ENCODE measurements at places on chromosomes 7 and 10.
A peak's percentile ranks its signal among the peaks of the same experiment; 100 is the strongest.

- H3K36me3 ChIP-seq, result peaks cover 6% of the 10 kb centered on the region
- peak overlapping the region; percentile 45 for H3K27ac ChIP-seq
- no peaks in the 10 kb centered on the region for H3K27me3 ChIP-seq
- no peaks in the 10 kb centered on the region for H3K4me1 ChIP-seq
- no peak overlapping the region for H3K4me3 ChIP-seq
Observed at GRCh38 chr10:29482591-29483431, 152.0 kb downstream of the SVIL start.

DNA sequence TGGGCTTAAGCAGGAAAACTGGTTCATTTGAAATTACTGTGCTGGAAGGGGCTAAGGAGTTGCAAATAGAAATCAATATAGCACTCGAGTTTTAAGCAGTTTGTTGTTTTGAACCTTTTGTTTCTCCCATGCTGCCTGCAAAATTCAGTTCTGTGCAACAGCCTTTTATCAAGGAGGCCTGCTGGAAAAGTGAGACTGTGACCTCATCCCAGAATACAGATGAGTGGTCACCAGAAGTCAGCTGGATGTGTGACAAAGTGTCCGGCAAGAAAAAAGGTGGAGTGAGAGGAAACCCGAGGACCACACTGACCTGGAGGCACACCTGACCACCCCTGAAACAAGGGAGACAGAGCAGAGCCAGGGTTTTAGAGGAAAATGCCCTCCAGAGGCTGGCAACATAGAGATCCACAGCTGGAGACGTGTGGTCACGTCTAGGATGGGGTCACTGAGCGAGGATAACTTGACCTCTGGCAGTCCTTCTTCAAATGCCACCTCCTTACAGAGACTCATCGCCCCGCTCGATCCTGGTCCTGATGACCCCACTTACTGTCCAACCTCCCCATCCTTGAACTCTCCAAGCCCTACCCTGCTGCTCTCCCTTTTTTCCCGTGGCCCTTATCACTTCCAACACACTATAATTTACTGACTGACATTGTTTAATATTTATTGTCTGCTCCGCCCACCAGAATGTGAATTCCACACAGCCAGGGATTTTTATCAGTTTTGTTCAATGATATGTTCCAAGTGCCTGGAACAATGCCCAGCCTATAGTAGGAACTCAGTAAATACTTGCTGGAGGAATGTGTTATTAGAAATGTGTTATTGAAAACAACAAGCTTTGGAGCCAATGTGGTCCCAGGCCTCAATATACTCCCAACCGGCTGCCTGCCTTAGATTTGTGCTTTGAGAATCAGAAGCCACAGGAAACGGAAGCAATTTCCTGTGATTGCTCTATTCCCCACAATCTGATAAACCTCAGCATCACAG, 243.8 kb downstream of the GLI3 start:
- H3K27me3 ChIP-seq, result no peaks in the 10 kb centered on the region
- H3K27ac ChIP-seq, result no peak overlapping the region
- H3K36me3 ChIP-seq, result no peaks in the 10 kb centered on the region
- no peaks in the 10 kb centered on the region for H3K4me1 ChIP-seq

DNA sequence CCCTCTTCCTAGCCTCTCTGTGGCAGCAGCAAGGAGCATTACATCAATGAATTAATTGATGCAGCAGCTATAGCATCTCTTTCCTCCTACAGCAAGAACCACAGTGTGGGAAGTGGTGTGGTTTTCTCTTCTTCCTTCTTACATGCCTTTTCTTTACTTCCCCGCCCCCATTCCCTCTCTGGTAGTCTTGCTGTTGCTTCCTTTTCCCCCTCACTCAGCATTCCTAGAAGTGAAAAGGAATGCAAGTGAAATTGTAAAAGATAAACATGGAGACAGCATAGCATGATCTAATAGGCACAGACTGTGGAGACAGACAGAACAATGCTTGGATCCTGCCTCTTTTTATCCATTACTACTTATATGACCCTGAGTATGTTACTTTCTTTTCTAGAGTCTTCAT, 370.5 kb upstream of the BMPER start:
- no peak overlapping the region for H3K4me3 ChIP-seq
- H3K36me3 ChIP-seq, result no peaks in the 10 kb centered on the region

DNA sequence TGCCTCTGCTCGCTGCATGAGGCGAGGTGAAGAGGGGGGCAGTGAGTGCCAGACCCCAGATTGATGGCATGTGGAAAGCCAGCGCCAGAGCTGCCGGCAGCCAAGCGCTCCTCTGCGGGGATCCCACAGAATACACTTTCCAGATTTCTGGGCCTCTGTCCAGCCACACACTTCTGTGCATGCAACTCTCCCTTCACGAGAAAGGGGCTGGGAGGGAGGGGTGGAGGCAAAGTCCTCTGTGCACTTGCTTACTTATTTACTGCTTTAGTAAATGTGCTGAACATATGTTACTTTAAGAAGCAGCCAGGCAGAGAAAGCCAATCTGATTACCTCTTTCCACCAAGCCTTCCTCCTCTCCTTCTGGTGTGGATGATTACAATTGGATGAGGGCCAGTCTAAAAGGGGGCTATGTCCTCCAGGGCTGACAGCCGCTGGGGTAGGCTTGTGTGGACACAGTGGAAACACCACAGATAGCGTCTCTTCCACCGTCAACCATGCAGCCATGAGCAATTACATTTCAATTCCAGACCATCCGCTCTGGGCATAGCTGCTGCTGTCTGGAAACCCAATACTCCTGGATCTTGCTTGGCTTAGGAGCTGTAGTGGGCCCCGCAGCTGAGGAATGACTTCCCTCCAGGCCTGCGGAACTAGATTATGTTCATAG, 322.8 kb upstream of the ANKRD30A start:
- DNase-seq, result no peak
- no peaks in the 10 kb centered on the region for H3K36me3 ChIP-seq
- no peak overlapping the region for H3K4me3 ChIP-seq
- H3K4me1 ChIP-seq, result no peaks in the 10 kb centered on the region
- no peak overlapping the region for H3K27ac ChIP-seq
- H3K27me3 ChIP-seq, result no peaks in the 10 kb centered on the region

GRCh38 chr10:69090685-69091084, 2.8 kb downstream of the SRGN start:
- no peak for DNase-seq
- H3K4me1 ChIP-seq, result no peaks in the 10 kb centered on the region
- H3K27me3 ChIP-seq, result no peaks in the 10 kb centered on the region
- H3K36me3 ChIP-seq, result no peaks in the 10 kb centered on the region

- H3K27ac ChIP-seq, result no peak overlapping the region
- H3K36me3 ChIP-seq, result no peaks in the 10 kb centered on the region
- no peaks in the 10 kb centered on the region for H3K27me3 ChIP-seq
- no peak for DNase-seq
- no peak overlapping the region for H3K4me3 ChIP-seq
Observed at GRCh38 chr10:21720090-21720489, 186.1 kb downstream of the MLLT10 start.

DNA sequence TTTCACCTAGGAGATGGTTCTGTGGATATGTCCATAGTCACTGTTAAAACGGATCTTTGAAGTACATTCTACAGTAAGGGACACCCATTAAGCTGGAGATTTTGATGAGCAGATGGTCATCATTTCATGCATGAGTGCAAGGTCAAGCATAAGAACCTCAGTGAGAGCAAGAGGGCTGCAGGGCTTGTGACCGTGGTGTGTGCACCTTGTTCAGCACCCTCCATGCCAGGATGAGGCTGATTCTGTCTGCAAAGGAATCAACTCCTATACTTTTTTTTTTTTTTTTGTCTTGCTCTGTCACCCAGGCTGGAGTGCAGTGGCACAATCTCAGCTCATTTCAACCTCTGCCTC, 17.6 kb downstream of the PDSS1 start:
- H3K27me3 ChIP-seq, result no peaks in the 10 kb centered on the region
- no peak for DNase-seq
- H3K4me1 ChIP-seq, result peaks cover 15% of the 10 kb centered on the region
- H3K36me3 ChIP-seq, result peaks cover 4% of the 10 kb centered on the region

- no peak overlapping the region for H3K4me3 ChIP-seq
- H3K36me3 ChIP-seq, result no peaks in the 10 kb centered on the region
- H3K4me1 ChIP-seq, result peaks cover 5% of the 10 kb centered on the region
Observed at GRCh38 chr7:135111379-135111778, 36.5 kb upstream of the TMEM140 start.

- no peak overlapping the region for H3K27ac ChIP-seq
- no peak overlapping the region for H3K4me3 ChIP-seq
- peaks cover 9% of the 10 kb centered on the region for H3K4me1 ChIP-seq
Observed at GRCh38 chr10:72809006-72809405, 84.5 kb upstream of the OIT3 start.

- no peaks in the 10 kb centered on the region for H3K36me3 ChIP-seq
- H3K4me1 ChIP-seq, result peaks cover 12% of the 10 kb centered on the region
- H3K27ac ChIP-seq, result peak overlapping the region; percentile 51
- no peak overlapping the region for H3K4me3 ChIP-seq
Observed at GRCh38 chr7:158706273-158706704, 1.7 kb upstream of the NCAPG2 start.

DNA sequence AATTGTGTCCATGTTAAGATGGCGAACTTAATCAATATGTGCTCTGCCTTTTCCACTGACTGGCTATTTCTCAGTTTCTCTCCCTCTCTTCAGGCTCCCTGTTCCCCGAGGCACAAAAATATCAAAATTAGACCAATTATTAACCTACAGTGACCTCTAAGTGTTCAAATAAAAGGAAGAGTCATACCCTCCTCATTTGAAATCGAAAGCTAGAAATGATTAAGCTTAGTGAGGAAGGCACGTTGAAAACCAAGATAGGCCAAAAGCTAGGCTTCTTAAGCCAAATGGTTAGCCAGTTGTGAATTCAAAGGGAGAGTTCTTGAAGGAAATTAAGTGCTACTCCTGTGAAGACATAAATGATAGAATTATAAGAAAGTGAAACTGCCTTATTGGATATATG, 81.1 kb upstream of the MBL2 start:
- no peaks in the 10 kb centered on the region for H3K4me1 ChIP-seq
- H3K36me3 ChIP-seq, result no peaks in the 10 kb centered on the region
- H3K4me3 ChIP-seq, result no peak overlapping the region
- no peaks in the 10 kb centered on the region for H3K27me3 ChIP-seq
- no peak overlapping the region for H3K27ac ChIP-seq
- DNase-seq, result no peak

DNA sequence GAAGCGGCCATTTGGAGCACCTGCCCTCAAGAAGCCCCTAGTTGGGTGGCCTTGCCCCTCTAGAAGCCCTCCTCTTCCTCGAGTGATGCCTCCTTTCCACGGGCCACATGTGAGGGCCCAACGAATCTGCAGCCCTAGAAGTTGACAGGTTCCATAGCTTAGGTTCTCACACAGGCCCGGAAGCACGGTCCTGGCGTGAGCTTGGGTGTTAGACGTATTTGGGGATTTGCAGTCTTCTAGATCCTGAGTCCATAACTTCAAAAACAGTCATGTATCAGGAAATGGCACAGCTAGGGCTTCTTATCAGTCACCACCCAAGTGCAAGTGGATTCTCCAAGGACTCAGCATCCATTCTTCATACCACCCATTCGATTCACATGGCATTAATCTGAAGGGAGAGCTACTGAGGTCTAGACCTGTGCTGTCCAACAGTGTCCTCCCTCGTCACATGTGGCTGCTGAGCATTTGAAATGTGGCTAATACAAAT, 477 bp upstream of the FBXW4 start:
- H3K27ac ChIP-seq, result peak overlapping the region; percentile 99
- peaks cover 13% of the 10 kb centered on the region for H3K4me1 ChIP-seq
- H3K36me3 ChIP-seq, result no peaks in the 10 kb centered on the region

GRCh38 chr7:30301751-30302150, 17.4 kb downstream of the ZNRF2 start:
- H3K27me3 ChIP-seq, result no peaks in the 10 kb centered on the region
- H3K36me3 ChIP-seq, result no peaks in the 10 kb centered on the region
- H3K27ac ChIP-seq, result no peak overlapping the region
- no peak for DNase-seq
- H3K4me3 ChIP-seq, result no peak overlapping the region

- H3K27me3 ChIP-seq, result no peaks in the 10 kb centered on the region
- H3K27ac ChIP-seq, result no peak overlapping the region
- H3K4me3 ChIP-seq, result no peak overlapping the region
- no peak for DNase-seq
- peaks cover 7% of the 10 kb centered on the region for H3K4me1 ChIP-seq
- no peaks in the 10 kb centered on the region for H3K36me3 ChIP-seq
Observed at GRCh38 chr7:107718456-107719193, 25.3 kb upstream of the CBLL1 start.

DNA sequence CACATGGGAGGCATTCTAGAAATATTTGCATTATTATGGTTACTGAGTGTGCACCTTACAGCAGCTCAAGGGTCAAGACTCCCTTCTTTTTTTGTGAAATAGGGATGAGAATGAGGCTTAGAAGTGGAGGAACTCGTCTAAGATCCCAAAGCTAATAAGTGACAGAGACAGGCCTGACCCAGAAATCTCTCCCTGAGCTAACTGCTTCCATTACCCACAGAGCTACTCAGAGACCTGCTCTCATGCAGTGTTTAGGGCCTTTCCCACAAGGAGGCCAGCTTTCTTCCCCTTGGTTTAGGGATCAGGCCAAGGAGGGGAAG, 301.7 kb downstream of the RPS24 start:
- no peaks in the 10 kb centered on the region for H3K27me3 ChIP-seq
- H3K36me3 ChIP-seq, result no peaks in the 10 kb centered on the region
- no peak for DNase-seq

DNA sequence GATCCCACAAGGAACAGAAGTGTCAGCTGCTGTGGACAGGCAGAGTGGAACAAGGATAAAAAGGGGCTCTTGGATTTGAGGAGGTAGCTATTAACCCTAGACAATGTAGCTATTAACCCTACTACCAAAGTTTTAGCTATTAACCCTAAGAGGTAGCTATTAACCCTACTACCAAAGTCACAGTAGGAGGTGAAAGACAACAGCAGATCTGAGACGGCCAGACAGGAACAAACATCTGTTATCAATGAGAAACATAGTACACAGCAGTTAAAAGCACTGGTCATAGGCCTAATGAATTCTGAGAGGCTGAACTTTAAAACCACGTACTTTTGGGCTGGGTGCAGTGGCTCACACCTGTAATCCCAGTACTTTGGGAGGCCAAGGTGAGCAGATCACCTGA, 11.9 kb downstream of the ERCC6 start:
- H3K4me3 ChIP-seq, result no peak overlapping the region
- H3K27ac ChIP-seq, result no peak overlapping the region

DNA sequence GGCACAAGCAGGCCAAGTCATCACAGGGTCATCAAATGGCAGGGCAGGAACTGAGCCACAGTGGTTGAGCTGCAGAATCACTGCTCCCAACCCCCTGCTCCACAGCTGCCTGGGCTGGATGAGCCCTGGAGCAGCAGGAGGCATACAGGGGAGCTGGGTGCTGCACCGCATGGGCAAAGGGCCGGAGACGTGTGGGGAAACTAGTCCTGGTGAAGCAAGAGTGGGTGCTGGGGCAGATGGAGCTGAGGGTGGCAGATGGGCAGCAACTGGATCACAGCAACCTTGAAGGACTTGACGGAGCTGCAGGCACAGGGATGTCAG, 16.0 kb upstream of the VOPP1 start:
- no peak overlapping the region for H3K4me3 ChIP-seq
- H3K27ac ChIP-seq, result no peak overlapping the region
- H3K36me3 ChIP-seq, result no peaks in the 10 kb centered on the region
- H3K27me3 ChIP-seq, result no peaks in the 10 kb centered on the region
- no peak for DNase-seq
- H3K4me1 ChIP-seq, result no peaks in the 10 kb centered on the region
